GM23248 (cell line): ENCODE measurements at places on chromosomes 11 and 22. TPM values are rescaled to one million over a fixed set of nuclear protein-coding genes. Genes with fewer than 3 reads are reported as not detected.

- DNase-seq = no peak
Measured at GRCh38 chr11:16973338-16973964, 40.8 kb downstream of the PLEKHA7 start.

GRCh38 chr11:108727665-108728064 lies 62.8 kb downstream of the DDX10 start:
- DNase-seq = no peak

- DNase-seq = peak; percentile 17
Measured at GRCh38 chr11:134150195-134150903, 73.4 kb downstream of the NCAPD3 start.

DNA sequence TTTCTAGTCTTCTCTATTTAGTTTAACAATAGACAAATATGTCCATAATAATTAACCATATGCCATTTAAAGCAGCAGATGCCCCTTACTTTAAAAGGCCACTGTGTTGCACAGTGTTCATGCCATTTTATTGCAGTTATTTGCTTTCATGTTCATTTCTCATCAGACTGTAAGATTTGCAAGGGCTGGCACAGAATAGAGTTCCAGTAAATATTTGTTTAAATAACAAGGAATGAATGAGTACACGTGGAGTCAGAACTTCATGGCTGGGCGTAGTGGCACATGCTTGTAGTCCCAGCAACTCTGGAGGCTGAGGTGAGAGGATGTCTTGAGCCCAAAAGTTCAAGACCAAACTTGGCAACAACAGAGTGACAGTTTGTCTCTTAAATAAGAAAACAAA lies 1228.6 kb downstream of the LRRC4C start:
- DNase-seq = no peak

DNA sequence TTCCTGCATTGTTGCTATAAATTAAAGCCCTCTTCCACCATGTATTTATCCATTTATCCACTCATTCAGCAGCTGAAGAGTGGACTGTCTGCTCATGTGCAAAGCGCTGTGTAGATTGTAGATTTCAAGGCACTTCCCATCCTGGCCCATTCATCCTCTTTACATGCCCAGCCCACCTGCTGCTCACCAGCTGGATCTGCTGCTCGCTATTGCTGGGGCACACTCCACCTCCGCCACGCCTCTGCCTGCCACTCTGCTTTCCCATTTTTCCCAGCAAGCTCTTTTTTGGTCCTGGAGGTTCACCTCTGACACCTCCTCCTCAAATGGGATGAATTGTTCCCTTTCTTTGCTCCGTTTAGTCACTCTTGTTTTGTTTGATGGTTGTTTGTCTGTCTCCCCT lies 48.3 kb downstream of the CEP164 start:
- no peak for DNase-seq

INSC gene
- 0.89 and 1.2 TPM in 2 replicates for total RNA-seq

GPR83 gene
- total RNA-seq = not detected in 2 replicates
